RPMI7951 (cell line): ENCODE measurements at places on chromosomes 11 and 22. TPM values are rescaled to one million over a fixed set of nuclear protein-coding genes. Genes with fewer than 3 reads are reported as not detected.

The PHLDA2 gene
- 26.9 and 28.0 TPM in 2 replicates for total RNA-seq

GRCh38 chr11:118923721-118924587 is 1.8 kb downstream of the BCL9L start:
- no peak for DNase-seq

DNA sequence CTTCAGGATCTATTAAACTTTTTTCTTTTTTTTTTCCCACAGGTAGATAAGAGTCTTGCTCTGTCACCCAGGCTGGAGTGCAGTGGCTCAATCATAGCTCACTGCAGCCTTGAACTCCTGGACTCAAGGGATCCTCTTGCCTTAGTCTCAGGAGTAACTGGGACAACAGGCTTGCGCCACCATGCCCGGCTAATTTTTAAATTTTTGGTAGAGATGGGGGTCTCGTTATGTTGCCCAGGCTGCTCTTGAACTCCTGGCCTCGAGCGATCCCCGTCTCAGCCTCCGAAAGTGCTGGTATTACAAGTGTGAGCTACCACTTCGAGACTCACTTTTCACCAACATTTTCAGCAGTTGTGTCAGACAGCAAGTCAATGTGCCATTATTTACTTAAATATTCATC is 962 bp downstream of the SIRT3 start:
- no peak for DNase-seq

GRCh38 chr11:4704054-4704789 is at the start of gene MMP26:
Gene MMP26 (plus strand): TSS chr11:4704784.
- DNase-seq = no peak

The OR52E8 gene
- not detected in 2 replicates for total RNA-seq

GRCh38 chr11:13868710-13869397 is 93.7 kb upstream of the SPON1 start:
- DNase-seq = peak; percentile 87
